ENCODE measurements at places on chromosomes 6 and 20. TPM values are rescaled to one million over a fixed set of nuclear protein-coding genes. Genes with fewer than 3 reads are reported as not detected.

EBF4 gene
- polyA plus RNA-seq = 1.1 TPM

TSPO2 gene
- polyA plus RNA-seq = not detected

CLPSL2 gene
- not detected for polyA plus RNA-seq

LST1 gene
- 20.5 TPM for polyA plus RNA-seq

APOBEC2 gene
- polyA plus RNA-seq = 0.33 TPM

PRDM13 gene
- polyA plus RNA-seq = not detected

POU5F1 gene
- polyA plus RNA-seq = 0.70 TPM

HLA-DPB1 gene
- 2,247 TPM for polyA plus RNA-seq

ECI2 gene
- 37.0 TPM for polyA plus RNA-seq

JARID2 gene
- 10.8 TPM for polyA plus RNA-seq

TMC2 gene
- not detected for polyA plus RNA-seq

XRN2 gene
- 48.4 TPM for polyA plus RNA-seq

CST5 gene
- not detected for polyA plus RNA-seq

UBE2C gene
- 0.46 TPM for polyA plus RNA-seq

MRPS18B gene
- polyA plus RNA-seq = 146 TPM

TINAG gene
- not detected for polyA plus RNA-seq

ULBP2 gene
- 0.33 TPM for polyA plus RNA-seq

LAMA4 gene
- polyA plus RNA-seq = not detected

PRR18 gene
- not detected for polyA plus RNA-seq

NRN1 gene
- 0.40 TPM for polyA plus RNA-seq

SNAP91 gene
- not detected for polyA plus RNA-seq

ZSCAN9 gene
- 10.9 TPM for polyA plus RNA-seq

ABRACL gene
- polyA plus RNA-seq = 62.0 TPM

NOTCH4 gene
- polyA plus RNA-seq = 4.9 TPM

MUC21 gene
- not detected for polyA plus RNA-seq

C4B gene
- polyA plus RNA-seq = not detected

FOXQ1 gene
- polyA plus RNA-seq = not detected

HLA-B gene
- polyA plus RNA-seq = 6,901 TPM

SAMD5 gene
- polyA plus RNA-seq = not detected

ADIG gene
- polyA plus RNA-seq = not detected

SIGLEC1 gene
- not detected for polyA plus RNA-seq

IL17F gene
- polyA plus RNA-seq = not detected

ADAM33 gene
- polyA plus RNA-seq = not detected

Data from IgD-negative memory B cell (primary cell).